Endothelial cell of umbilical vein (primary cell): ENCODE measurements at places on chromosomes 7 and 10. TPM values are rescaled to one million over a fixed set of nuclear protein-coding genes. Genes with fewer than 3 reads are reported as not detected.
A peak's percentile ranks its signal among the peaks of the same experiment; 100 is the strongest.

GRCh38 chr7:142808461-142808801, 37.7 kb downstream of the PRSS2 start:
- DNase-seq = no peak

DNA sequence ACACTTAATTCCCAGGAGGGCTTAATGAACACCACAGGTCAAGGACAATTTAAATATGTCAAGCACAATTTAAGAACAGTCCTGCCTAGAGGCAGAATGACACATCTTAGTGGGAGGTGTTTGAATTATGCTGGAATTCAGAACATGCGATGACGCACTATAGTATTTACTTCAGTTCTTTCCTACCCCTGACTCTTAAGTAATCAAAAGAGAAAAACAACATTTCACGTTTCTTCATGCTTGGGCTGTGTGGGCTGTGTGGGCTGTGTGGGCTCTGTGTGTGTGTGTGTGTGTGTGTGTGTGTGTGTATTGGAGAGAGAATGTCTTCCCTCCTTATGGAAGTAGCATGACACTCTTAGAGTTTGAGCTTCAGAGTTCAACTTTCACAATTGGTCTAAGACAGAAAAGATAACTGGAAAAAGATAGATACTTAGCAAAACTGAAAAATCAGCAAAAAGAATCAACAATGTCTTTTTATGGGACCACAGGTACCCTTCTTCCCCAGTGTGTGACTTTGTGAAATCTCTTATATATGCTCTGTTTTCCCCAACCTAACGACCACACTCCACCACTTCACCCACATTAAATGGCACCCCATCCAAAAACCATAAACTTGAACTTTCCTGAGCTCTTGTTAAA, 33.7 kb upstream of the CABCOCO1 start:
- peak; percentile 55 for DNase-seq

- no peak for DNase-seq
These were observed 27.2 kb upstream of the WNT16 start for GRCh38 chr7:121301446-121302213.

The CCDC7 gene
- polyA plus RNA-seq = 0.30 and 0.35 TPM in 2 replicates

The GRM3 gene
- polyA plus RNA-seq = not detected in 2 replicates

The MBL2 gene
- not detected in 2 replicates for polyA plus RNA-seq

The NUDT5 gene
- polyA plus RNA-seq = 67.9 and 87.8 TPM in 2 replicates

GRCh38 chr7:41567031-41567730, 135.7 kb downstream of the INHBA start:
- no peak for DNase-seq

DNA sequence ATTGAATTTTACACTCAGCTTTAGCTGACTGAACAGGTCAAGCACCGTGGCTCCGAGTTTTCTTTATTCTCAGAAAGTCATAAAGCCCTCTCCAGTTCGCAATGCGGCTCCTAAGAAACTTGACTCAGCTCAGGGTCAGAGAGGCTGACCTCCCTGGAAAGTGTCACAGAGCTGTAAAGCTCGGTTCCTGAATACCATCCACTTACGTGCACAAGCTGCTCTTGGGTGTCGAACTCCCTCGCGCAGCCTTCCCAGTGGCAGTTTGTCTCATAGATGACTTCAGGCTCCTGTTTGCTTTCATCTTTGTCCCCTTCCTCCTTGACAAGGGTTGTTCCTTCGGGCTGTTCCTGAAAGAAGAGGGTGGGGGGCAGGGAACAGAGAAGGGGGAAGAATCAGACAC, 213.7 kb downstream of the GLI3 start:
- DNase-seq = no peak

- DNase-seq = no peak
These were observed 286.9 kb downstream of the SORCS1 start for GRCh38 chr10:106877574-106877973.
